ENCODE measurements at places on chromosomes 2 and 18.

DNA sequence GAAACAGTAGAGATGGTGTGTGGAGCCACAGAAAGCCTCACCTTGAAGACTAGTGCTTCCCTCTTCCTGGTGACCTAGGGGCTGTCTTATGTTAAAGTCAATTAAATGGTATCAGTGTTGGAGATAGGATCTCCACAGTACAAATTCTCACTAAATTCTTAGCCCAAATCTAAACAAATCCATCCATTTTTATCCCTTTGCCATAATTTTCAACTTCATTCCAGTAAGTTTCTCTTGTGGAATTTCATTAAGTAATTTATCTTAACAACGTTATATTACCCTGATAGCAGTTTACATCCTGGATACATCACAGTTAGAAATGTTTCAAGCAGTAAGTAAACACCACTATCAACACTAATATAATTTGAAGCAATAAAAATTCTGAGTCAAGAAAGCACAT, 989.4 kb upstream of the NXPH2 start:
- no peak for DNase-seq

DNA sequence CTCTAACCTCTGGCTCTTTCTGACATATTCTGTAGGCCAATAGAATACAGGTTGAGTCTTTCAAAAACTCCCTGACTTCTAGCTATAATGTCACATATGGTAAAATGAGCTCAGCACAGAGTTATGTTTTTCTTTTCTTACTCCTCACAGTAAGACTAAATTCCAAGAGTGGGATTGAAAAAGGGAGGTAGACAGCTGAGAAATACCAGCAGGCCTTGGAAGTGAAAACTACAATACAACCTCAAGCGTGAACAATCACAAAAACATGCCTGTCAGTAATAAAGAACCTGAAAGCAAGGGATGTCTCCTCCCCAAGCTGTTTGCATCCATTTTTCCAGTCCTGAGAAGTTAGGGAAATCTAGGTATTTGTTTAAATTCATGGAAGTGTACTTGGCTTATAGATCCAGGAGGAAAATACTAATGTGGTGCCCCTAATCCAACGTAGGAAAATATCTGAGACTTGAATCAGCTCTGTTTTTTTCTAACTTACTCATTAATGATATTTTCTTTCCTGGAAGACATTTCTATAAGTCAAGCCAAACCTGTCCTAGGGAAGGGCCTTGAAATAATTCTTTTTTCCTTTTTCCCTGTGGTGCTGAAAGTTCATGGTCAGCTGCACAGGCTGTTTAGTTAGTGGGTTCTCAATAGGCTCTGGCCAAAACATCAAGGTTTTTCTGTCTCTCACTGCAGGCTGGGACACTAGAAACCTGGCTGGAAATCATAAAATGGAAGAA, 167.9 kb upstream of the SPATS2L start:
- DNase-seq: no peak

DNA sequence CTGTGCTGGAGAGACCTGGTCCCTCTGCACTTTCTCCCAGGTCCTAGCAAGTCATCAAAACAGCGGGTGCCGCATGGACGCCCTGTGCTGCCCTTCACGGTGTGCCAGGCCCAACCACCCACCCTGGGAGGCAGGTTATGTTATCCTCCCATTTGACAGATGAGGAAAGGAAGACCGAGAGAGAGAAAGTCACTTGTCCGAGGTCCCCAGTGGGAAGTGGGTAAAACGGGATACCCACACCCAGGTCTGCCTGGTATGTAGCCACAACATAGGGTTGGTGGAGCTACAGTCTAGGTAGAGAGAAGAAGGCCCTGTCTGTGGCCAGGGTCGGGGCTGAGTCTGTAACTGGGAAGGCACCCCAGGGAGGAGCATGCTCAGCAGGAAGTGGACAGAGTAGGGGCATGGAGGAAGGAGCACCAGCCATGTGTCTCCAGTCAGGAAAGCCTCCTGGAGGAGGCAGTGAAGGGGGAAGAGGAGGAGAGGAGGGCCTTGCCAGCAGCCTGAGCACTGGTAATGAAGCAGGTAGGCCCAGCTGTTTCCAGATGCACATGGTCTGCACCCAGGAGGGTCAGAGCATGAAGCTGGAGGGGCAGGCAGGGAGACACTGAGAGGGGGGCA, 98.4 kb downstream of the ZFP36L2 start:
- peak; percentile 47 for DNase-seq

DNA sequence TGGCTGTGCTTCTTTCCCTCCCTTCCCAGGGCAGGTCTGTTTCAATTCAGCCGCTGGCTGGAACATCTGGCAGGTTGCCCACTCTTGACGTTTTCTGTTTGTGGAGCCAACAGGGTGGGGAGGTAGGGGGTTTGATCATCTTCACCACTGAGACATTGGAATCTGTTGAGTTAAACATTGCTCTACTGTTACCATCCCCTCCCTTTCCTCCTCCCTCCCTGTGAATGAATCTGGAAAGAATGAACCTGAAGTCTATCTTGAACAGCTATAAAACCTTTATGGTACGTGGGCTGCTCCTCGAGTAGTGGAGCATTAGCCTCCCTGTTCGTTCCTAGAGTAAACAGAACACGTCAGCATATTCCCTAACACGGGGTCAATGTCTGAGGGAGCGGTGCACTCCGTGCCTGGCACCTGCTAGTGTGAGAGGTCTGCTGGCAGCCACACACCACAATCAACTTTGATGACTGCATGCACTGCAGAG, 249.9 kb upstream of the RBBP8 start:
- DNase-seq: no peak

DNA sequence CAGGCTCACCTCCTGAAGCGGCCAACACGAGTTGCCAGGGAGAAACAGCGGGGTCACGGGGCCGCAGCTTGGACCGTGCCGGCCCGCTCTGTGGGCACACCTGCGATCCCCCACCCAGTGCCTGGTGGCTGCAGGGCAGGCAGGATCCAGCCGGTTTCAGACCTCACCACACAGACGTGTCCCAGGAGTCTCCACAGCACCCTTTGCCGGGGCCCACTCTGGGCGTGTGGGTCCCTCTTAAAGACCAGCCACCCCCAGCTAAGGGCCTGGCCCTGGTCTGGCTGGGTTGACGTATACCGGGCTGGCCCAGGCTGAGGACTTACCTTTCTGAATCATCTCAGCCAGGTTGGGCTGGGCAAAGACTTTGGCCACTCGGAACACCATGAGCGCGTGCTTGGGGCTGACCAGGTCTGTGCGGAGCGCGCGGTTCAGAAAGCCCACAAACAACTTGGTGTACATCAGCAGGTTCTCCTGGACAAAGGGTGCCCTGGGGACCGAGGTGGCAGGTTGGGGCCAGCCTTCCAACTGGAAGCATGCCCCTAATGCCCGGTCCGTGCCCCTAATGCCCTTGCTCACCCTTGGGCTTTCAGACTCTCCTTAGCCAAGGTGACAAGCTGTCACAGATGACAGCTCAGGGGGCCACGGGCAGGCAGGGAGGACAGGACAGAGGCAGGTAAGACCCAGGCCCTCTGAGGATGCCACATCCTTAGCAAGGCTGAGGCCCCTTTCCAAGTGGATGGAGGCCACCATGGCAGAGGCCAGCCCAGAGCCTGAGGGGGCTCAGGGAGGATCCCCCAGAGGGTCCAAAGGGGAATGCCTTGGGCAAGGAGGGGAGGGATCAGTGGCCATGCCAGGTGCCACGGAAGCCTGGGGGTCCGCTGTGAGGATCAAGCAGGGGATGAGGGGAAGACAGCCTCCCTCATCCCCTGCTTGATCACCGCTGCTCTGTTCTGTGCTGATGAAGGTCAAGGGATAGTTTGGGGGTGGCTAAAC, 10.2 kb upstream of the CCDC74B start:
- no peak for DNase-seq

Data from activated T-cell treated with anti-CD3 and anti-CD28 coated beads, Interleukin-2, amount 50 U/mL, for 48 hours (primary cell).